ENCODE measurements at places on chromosomes 12 and 14.

- DNase-seq: no peak
Measured at GRCh38 chr12:131444220-131445164, 266.4 kb upstream of the SFSWAP start.

GRCh38 chr14:88599326-88599725 lies 36.5 kb downstream of the ZC3H14 start:
- DNase-seq: no peak

- DNase-seq: no peak
Measured at GRCh38 chr12:12999271-12999958, 650 bp downstream of the HEBP1 start.

- DNase-seq: no peak
Measured at GRCh38 chr12:25458047-25458552, 95.0 kb downstream of the LMNTD1 start.

Data from activated CD4-positive, CD25-positive, alpha-beta regulatory T cell treated with anti-CD3 and anti-CD28 coated beads, Interleukin-2, amount 50 U/mL, for 16 hours (primary cell).